Stimulated activated CD4-positive, alpha-beta T cell treated with anti-CD3 and anti-CD28 coated beads, Interleukin-1b, Interleukin-23, amount 100 ng/mL, for 1 hour (primary cell): ENCODE measurements at places on chromosomes 1 and 21.

- DNase-seq: no peak
Measured at GRCh38 chr1:35570589-35571137, 2.5 kb upstream of the TFAP2E start.

DNA sequence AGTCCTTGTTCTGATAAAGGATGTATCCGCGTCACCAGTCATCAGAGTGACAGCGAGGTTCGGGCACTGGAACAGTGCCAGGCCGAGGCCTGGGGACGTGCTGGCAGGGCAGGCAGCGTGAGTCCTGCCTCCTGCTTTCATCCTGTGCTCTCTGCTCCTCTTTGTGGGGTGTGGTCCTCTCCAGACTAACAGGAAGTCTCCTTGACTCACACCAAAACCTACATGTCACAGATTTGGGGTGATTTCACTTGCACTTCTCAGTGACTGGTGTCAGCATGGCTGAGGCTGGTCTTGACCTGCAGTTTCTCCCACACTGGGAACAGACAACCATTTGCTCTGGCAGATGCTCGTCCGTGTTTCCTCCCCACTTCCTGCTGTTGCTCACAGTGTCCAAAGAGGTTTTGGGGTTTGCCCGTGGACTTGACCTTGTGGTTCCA, 8.8 kb upstream of the NLRP3 start:
- peak; percentile 52 for DNase-seq

- DNase-seq: no peak
Measured at GRCh38 chr21:33070998-33071769, 1.2 kb downstream of the OLIG1 start.

GRCh38 chr1:33165809-33166208, 16.0 kb downstream of the TRIM62 start:
- DNase-seq: no peak

GRCh38 chr1:4549930-4550329, 104.5 kb upstream of the AJAP1 start:
- no peak for DNase-seq

DNA sequence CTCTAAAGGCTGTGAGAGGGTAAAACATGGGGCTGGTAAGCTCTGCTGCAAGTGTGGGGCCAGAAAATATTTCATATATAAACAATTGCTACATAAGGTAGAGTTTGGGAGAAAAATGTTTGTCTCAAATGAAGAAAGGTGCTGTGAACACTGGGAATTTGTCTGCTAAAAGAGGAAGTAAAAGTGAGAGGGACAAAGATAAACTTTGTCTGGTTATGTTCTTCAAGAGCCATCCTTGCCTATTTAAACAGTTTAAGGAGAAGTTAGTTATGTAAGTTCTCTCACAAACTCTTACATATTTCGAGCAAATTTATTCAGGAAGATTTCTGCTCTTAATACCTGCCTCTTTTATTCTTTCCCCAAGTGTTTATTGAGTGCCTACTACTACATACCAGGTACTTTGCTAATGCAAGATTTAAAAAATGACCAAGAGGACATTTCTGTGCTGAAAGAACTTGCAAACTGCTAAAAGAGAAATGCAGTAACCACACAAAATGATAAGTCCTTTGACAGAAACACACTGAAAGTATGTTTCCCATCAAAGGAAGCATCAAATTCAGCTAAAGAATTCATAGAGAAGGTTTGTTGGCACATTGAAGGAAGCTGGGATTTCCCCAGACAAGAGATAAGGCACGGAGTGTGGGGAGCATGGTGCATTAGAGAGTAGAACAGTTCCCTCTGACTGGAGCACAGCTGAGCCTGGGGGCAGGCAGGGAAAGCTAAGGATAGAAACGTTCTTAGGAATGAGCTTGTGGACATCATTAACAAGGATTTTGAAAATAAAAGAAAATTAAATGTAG, 549.1 kb downstream of the PTBP2 start:
- no peak for DNase-seq

GRCh38 chr1:218705391-218705790, 360.3 kb downstream of the TGFB2 start:
- DNase-seq: no peak

DNA sequence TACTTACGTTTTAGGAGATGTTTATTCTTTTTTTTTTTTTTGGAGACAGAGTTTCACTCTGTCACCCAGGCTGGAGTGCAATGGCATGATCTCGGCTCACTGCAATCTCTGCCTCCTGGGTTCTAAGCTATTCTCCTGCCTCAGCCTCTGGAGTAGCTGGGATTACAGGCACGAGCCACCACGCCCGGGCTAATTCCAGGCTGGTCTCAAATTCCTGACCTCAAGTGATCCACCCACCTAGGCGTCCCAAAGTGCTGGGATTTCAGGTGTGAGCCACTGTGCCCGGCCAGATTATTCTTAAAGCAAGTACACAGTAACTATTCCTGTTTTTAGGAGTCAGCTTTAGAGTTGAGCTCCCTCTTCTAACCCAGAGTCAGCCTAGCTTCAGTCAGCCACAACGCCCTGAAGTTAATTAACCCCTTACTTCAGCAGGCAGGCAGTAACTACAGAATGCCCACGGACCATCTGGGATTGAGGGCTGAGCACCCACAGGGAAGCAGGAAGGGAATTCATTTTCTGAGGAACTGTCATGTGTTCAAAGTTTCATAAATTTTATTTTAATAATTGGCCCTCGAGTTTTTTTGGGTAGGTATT, 5.3 kb upstream of the ID3 start:
- DNase-seq: no peak

DNA sequence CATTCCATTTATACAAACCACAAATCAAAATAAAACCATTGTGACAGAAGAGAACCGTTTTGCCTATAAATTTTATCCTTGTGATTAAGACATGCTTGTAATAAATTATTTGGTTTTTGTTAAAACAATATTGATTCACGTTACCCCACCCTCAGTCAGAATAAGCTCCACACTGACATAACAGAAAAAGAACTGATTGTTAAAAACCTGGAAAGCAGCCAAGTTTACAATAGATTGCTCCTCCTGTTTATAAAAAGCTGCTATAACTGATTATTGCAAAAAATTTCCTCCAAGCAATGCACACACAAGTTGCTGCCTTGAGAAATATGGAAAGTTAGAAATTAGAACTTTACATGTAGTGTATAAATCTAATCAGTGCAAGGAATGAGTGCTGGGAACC, 263.5 kb downstream of the SETD4 start:
- DNase-seq: no peak

GRCh38 chr1:223244366-223245103, 101.5 kb upstream of the TLR5 start:
- DNase-seq: no peak

GRCh38 chr1:3313576-3313950, 140.9 kb upstream of the ARHGEF16 start:
- no peak for DNase-seq

GRCh38 chr1:109620401-109620791, 759 bp downstream of the AMPD2 start:
- DNase-seq: no peak

DNA sequence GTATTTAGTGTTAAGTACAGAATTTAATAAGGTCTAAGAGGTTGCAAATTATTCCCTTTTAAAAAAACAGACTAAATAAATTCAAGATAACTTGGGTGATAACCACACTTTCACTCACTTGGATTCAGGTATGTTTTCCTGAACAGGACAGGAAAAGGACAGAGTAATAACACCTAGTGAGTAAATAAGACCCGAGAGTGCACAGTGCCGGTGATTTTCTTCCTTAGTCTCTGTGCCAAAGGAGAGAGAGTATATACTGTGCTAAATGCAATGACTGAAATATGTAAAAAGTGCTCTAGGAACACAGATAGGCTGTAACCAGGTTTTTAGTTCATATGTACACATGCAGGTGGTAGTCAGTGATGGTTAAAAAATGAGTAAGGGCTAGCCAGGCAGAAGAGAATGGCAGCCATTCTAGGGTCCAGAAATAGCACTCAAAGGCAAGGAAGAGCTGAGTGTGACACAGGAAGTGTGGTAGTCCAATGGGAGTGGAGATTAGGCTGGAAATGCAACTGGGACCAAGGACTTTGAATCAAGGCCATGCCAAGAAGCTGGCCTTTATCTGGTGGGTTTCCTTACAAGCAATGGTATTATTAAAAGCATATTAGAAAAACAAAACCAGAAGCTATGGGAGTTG, 58.1 kb downstream of the NRIP1 start:
- no peak for DNase-seq

DNA sequence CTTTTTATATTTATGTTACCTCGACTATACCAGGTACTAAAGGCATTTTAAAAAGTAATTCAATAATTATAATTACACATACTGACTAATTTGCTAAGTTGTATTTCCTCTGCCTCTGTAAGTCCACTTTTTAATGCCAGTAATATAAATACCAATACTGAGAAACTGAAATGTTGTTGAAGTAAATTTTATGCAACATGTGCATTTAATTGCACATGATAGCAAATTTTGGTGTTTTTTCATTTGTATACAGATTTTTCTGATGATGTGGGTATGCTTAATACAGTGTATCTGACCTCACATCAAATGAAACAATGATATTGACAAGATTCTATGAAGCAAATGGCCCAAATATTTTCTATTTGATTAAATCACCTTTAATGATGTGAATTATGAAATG, 1531.6 kb downstream of the KCNT2 start:
- DNase-seq: no peak
